Stimulated activated CD8-positive, alpha-beta memory T cell treated with anti-CD3 and anti-CD28 coated beads, Interleukin-15, amount 100 ng/mL, for 24 hours (primary cell): ENCODE measurements at places on chromosomes 2 and 18.

- DNase-seq, result no peak
These were observed 49.2 kb downstream of the ICA1L start for GRCh38 chr2:202822411-202822810.

DNA sequence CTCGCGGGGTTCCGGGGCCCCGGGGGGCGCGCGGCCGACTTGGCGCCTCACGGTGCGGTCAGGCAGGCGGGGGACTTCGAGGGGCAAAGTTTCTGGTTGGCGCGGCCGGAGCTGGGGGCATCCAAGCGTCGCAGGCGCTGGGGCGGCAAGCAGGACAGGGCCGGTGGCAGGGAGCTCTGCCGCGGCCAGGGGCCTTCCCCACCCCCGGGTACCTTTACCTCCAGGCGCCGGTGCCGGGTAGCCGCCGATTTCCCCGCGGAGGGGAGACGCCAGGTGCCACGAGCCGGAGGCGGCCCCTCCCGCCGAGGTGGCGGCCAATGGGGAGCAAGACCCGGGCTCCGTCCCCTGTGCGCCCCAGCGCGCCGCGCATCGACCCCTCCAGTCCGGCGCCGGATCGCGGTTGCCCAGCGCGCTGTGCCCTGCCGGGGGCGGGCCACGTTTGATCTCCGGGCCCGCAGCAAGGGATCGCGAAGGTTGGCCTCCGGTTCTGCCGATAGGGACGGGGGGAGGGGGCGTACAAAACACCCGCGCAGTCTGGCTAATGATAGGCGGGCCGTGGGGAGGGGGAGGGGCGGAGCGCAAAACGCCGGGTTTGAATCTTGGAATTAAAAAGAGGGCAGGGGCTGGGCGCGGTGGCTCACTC, at the start of gene ST8SIA5:
Gene ST8SIA5 (minus strand): TSS at position 495 of the 643 bp plus-strand sequence. CDS start 545 bp downstream, outside the sequence.
- no peak for DNase-seq

DNA sequence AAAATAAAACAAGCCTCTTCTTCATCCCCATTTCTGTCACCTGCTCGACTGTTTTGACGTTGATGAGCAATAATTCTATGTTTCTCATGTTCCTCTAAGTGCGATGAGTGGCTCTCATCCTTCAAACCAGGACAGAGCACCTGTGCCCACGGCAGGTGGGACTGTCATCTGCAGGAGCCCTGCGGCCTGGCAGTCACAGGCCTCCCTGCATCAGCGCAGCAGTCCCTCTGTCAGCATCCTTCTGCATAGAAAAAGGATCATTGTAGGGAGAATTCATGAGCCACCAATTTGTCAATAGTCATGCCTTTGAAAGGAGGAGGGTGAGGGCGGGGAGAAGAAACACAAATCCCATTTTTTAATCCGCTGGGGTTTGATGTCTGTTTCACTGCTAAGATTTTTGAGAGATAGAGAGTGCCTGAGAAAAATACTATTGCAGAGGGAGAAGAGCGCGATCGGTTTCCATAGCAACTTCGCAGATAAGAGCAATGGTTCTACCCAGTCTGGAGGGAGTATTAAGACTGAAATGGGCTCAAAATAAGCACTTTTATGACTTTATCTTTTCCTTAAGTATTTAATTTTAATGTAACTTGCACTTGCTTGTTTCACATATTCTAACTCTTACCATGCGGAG, 234.3 kb upstream of the NCKAP5 start:
- no peak for DNase-seq

- DNase-seq, result no peak
These were observed 38.3 kb upstream of the PTPN4 start for GRCh38 chr2:119721462-119721861.
